ENCODE measurements at places on chromosomes 5 and 9. TPM values are rescaled to one million over a fixed set of nuclear protein-coding genes. Genes with fewer than 3 reads are reported as not detected.
A peak's percentile ranks its signal among the peaks of the same experiment; 100 is the strongest.

NUDT12 gene
- total RNA-seq, result 38.9 TPM

SPATA31D4 gene
- not detected for total RNA-seq

GRCh38 chr9:105468875-105469274 is 21.0 kb downstream of the FSD1L start:
- no peak overlapping the region for H3K4me3 ChIP-seq
- H3K27ac ChIP-seq, result no peak overlapping the region
- DNase-seq, result no peak
- no peaks in the 10 kb centered on the region for H3K27me3 ChIP-seq
- no peaks in the 10 kb centered on the region for H3K36me3 ChIP-seq

DNA sequence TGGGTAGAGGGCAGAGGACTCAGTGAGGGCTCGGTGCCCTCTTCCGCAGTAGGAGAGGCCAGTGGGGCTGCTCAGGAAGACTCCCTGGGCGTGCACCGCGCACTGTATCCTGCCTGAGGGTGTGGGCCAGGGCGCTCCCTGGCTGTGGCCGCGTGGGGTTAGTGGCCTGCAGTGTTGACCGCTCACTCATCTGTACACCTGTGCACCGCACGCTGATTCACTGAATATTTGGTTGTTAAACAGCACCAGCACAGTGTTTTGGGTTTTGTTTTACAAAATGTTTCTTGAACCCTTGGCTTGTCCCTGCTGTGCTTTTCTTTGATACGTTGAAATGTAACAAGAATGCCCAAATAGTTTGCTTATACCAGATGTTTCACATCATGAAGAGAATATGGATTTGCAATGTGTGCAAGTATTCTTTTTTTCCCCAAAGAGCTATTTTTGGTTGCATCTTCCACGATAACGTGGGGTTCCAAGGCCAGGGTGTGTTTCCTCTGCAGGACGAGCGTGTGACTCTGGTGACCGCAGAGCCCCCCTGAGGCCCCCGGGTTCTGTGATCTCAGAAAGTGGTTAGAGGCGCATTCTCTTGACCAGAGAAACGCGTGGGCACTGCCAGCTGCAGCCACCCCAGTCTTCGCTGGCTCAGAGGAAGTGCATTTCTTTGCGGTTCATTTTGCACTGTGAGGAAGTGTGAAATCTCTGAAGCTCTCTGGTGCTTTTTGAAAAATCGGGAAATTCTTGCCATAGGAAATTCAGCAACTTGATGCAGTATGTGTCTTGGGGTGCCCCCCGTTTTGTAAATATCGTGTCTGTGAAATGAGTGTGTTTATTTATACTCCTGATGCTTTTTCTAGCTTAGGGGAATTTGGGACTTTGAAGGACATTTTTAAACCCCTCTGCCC is 46.9 kb downstream of the AHRR start:
- H3K27me3 ChIP-seq, result no peaks in the 10 kb centered on the region
- H3K27ac ChIP-seq, result peak overlapping the region; percentile 47
- DNase-seq, result no peak
- no peaks in the 10 kb centered on the region for H3K36me3 ChIP-seq

Measured in hepatocyte (in vitro differentiated cells).